Smooth muscle cell of bladder (primary cell): ENCODE measurements at places on chromosomes 7 and 10. TPM values are rescaled to one million over a fixed set of nuclear protein-coding genes. Genes with fewer than 3 reads are reported as not detected.

The HYAL4 gene
- not detected in 2 replicates for total RNA-seq

The CTBP2 gene
- 48.5 and 59.6 TPM in 2 replicates for total RNA-seq

The NXPH1 gene
- total RNA-seq, result not detected in 2 replicates

The MYH16 gene
- not detected in 2 replicates for total RNA-seq

The WNT2 gene
- total RNA-seq, result 1.4 and 4.5 TPM in 2 replicates

The USP54 gene
- total RNA-seq, result 5.4 and 6.3 TPM in 2 replicates

The ZNF800 gene
- total RNA-seq, result 7.9 and 10.0 TPM in 2 replicates

The GPR146 gene
- total RNA-seq, result 1.00 and 5.8 TPM in 2 replicates

The GPR85 gene
- 3.1 and 3.3 TPM in 2 replicates for total RNA-seq

The ADRA2A gene
- under 0.01 and 0.18 TPM in 2 replicates for total RNA-seq

The ANKMY2 gene
- 17.0 and 17.5 TPM in 2 replicates for total RNA-seq

The MPP7 gene
- total RNA-seq, result 0.18 and 0.28 TPM in 2 replicates

The MLXIPL gene
- total RNA-seq, result 0.37 and 0.57 TPM in 2 replicates

The AGFG2 gene
- 2.4 and 3.0 TPM in 2 replicates for total RNA-seq

The REPIN1 gene
- 34.6 and 38.4 TPM in 2 replicates for total RNA-seq

The PKD2L1 gene
- total RNA-seq, result not detected in 2 replicates

The CBX3 gene
- 105 and 112 TPM in 2 replicates for total RNA-seq

The LRRN3 gene
- total RNA-seq, result 0.85 and 2.1 TPM in 2 replicates

The ST8SIA6 gene
- total RNA-seq, result not detected in 2 replicates

The TLX1 gene
- not detected in 2 replicates for total RNA-seq

The EVX1 gene
- total RNA-seq, result under 0.01 TPM in 1 of 2 replicates, not detected in the other

The TMEM130 gene
- total RNA-seq, result 0.09 and 0.14 TPM in 2 replicates
